H9 (cell line): ENCODE measurements at places on chromosomes 11 and 22. TPM values are rescaled to one million over a fixed set of nuclear protein-coding genes. Genes with fewer than 3 reads are reported as not detected.
A peak's percentile ranks its signal among the peaks of the same experiment; 100 is the strongest.

DNA sequence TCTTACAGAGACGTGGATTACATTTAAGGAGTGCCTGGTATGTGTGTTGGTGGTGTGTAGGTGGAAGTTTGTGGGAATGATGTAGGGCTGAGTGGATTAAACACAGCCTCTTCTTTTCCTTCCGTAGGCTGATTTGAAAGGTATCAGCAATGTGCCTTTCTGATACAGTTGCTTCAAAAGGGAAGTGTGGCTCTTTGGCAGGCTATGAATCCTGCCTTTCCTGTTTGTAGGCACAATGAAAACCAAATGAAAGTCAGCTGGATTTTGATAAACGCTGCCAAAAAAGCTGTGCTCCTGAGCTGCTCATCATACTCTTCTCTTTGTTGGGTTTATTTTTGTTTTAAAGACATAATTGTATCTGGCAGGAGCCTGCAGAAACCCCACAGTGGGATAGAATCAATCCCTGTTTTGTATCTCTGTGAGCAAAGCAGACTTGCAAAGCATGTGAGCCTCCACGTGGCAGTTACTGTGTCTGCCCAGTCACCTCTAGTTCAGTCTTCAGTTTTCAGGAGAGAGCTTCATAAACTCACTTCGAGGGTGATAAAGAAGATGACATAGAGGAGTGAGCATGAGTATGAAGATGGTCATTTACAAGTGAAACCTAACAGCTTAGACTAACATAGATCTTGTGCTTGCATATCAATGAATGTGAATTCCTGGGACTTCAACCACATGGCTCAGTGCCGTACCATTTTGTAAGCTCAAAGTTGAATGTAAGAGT, 655.7 kb upstream of the KIRREL3 start:
- no peak overlapping the region for H3K4me3 ChIP-seq
- H3K27me3 ChIP-seq = no peaks in the 10 kb centered on the region
- no peak overlapping the region for H3K27ac ChIP-seq
- no peaks in the 10 kb centered on the region; the same call in 1 of the 2 replicates for H3K4me1 ChIP-seq
- DNase-seq = no peak

DNA sequence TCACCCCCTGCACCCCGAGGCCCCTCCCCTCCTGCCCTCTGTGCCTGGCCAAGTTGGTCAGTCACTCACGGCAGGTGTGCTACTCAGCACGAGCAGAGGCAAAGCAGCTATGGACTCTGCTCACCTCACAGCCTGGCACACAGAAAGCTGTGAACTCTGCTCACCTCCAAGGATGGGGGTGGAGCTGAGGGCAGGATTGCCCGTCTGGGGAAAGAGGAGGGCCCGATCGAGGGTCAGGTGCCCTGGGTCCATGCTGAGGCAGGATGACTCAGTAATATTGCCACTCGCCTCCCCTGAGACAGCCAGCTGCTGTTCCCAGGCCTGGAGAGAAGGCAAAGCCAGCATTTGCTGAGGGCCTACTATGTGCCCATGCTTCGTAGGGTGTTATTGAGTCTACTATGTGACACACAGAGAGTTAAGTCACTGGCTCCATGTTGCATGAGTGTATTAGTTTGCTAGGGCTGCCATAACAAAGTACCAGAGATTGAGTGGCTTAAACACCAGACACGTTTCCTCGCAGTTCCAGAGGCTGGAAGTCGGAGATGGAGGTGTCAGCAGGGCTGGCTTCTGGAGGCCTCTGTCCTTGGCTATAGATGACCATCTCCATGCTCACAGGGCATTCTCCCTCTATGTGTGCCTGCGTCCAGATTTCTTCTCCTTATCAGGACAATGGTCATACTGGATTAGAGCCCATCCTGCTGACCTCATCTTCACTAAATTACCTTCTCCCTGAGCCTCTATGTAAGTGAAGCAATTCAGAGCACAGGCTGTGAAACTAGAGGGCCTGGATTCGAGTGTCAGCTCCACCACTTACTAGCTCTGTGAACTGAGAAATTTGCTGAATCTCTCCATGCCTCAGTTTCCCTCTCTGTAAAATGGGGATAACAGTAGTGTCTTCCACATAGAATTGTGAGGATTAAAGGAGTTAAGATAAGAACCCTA, 13.2 kb upstream of the TSKU start:
- no peaks in the 10 kb centered on the region for H3K27me3 ChIP-seq
- H3K4me1 ChIP-seq = peaks cover 2% of the 10 kb centered on the region
- H3K36me3 ChIP-seq = peaks cover 8% of the 10 kb centered on the region
- no peak for DNase-seq

- no peak overlapping the region for H3K4me3 ChIP-seq
- no peaks in the 10 kb centered on the region for H3K27me3 ChIP-seq
- no peak overlapping the region for H3K27ac ChIP-seq
- no peaks in the 10 kb centered on the region for H3K4me1 ChIP-seq
- DNase-seq = no peak
Measured at GRCh38 chr22:20566420-20567260, 59.2 kb downstream of the MED15 start.

Gene KCNK4
- total RNA-seq = 0.28 and 0.31 TPM in 2 replicates

GRCh38 chr22:17692841-17693240, 54.3 kb downstream of the BCL2L13 start:
- no peak overlapping the region for H3K27ac ChIP-seq
- no peak overlapping the region for H3K4me3 ChIP-seq
- DNase-seq = no peak
- no peaks in the 10 kb centered on the region for H3K27me3 ChIP-seq
- no peaks in the 10 kb centered on the region for H3K4me1 ChIP-seq

Gene LGALS12
- total RNA-seq = 1.9 and 2.0 TPM in 2 replicates

- H3K4me1 ChIP-seq = no peaks in the 10 kb centered on the region
- no peak overlapping the region for H3K27ac ChIP-seq
- H3K27me3 ChIP-seq = no peaks in the 10 kb centered on the region
- H3K4me3 ChIP-seq = no peak overlapping the region
Measured at GRCh38 chr11:22076271-22076930, 116.5 kb upstream of the ANO5 start.

Gene LRRC10B
- total RNA-seq = 0.31 and 0.39 TPM in 2 replicates

DNA sequence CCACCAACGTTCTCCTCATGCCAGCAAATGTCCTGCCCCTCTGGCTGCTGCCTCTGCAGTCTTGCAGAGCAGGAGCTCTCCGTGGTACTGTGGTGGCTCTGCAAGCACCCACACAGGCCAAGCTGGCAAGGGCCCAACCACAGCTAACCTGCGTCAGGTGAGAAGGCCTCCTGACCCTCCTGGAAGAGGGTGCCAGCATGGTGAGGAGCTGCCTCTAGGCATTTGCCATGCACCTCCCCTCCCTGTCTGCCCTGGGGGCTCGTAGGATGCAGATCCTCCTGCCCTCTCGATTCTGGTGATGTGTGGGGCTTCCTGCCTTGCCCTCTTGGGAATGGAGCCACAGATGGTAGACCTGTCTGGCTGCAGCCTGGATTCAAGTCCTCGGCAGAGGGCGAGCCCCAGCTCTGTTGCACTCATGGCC, 1408.8 kb downstream of the TBC1D22A start:
- H3K27ac ChIP-seq = no peak overlapping the region
- no peaks in the 10 kb centered on the region for H3K27me3 ChIP-seq
- peak; percentile 47 for DNase-seq
- H3K4me3 ChIP-seq = no peak overlapping the region

- no peaks in the 10 kb centered on the region for H3K36me3 ChIP-seq
- no peaks in the 10 kb centered on the region for H3K27me3 ChIP-seq
- DNase-seq = no peak
- no peaks in the 10 kb centered on the region for H3K4me1 ChIP-seq
- no peak overlapping the region for H3K4me3 ChIP-seq
Measured at GRCh38 chr11:89182773-89183518, 5.3 kb downstream of the TYR start.

DNA sequence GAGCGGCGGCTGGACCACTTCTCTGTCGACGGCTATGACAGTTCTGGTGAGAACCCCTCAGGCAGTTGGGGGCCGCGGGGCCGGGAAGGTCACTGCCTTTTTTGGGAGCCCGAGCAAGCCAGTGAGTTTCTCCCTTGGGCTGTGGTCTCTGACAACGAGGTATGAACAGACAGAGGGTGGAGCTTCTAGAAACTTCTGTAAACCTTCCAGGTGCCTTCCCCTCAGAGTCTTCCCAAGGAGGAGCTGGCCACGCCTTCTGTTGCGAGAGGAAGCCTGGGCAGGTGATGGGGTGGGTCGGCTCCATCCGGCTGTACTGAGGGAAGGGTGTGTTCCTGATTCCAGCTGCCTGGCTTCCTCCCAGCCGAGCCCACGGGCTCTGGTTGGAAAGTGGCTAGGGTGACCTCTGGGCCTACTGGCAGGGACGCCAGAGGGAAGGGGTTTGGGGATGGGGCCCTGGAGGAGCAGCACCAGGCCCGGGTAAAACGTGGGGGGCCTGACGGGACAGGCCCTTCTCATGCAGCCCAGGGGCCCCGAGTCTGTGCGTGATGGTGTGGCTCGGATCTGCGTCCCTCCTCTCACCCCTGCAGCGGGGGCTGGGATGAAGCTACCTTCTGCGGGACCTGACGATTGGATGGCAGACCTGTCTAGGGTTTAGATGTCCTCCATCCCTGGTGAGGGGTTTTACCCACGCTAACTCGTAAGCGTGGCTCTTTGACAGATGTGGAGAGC, 110.8 kb downstream of the KCNQ1OT1 start:
- no peak overlapping the region for H3K27ac ChIP-seq
- H3K27me3 ChIP-seq = peaks cover 35% of the 10 kb centered on the region; the same call in 1 of the 2 replicates
- H3K36me3 ChIP-seq = no peaks in the 10 kb centered on the region; the same call in 1 of the 2 replicates
- no peak for DNase-seq
- no peaks in the 10 kb centered on the region for H3K4me1 ChIP-seq

Gene APOL3
- total RNA-seq = 0.13 TPM in 1 of 2 replicates, not detected in the other

DNA sequence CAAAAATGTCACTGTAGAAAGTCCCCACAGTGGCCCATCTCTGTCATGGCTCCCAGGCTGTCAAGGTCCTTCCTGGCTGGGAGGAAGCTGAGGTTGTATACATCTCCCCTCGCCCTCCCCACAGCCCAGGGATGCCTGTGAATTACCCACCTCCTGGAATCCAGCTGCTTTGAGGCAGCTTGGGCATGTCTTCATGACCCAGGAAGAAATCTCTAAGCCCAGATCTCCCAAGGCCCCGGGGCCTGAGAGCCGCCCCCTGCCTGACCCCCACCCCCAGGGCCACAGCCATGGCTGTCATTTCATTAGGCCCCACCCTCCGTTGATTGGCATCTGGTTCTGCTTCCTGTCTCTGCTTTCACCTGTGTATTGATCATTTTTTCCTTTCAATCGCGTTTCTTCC, 207.5 kb downstream of the TBC1D22A start:
- no peaks in the 10 kb centered on the region for H3K27me3 ChIP-seq
- no peak for DNase-seq
- no peak overlapping the region for H3K4me3 ChIP-seq
- H3K36me3 ChIP-seq = no peaks in the 10 kb centered on the region
- no peak overlapping the region for H3K27ac ChIP-seq

DNA sequence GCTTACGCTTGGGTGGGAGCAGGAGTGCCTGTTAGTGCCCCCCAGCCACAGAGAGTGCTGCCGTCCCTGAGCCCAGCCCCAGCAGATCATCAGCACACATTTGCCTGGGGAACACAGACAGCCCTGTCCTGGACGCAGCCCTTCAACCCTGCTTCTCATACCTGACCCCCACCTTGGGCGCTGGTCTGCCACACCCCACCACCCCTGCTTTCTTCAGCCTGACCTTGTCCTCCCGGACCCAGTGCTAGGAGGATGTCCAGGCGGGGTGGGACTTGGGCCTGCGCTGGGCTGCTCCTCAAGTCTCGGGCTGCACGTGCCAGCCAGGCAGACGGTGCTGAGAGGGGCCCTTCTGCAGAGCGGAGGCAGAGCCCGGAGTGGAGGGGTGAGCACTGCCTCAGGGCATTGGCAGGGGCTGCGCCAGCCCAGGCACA, 119.2 kb downstream of the KCNQ1OT1 start:
- no peaks in the 10 kb centered on the region for H3K36me3 ChIP-seq
- H3K4me1 ChIP-seq = no peaks in the 10 kb centered on the region
- H3K4me3 ChIP-seq = no peak overlapping the region

Gene PGA3
- not detected in 2 replicates for total RNA-seq

DNA sequence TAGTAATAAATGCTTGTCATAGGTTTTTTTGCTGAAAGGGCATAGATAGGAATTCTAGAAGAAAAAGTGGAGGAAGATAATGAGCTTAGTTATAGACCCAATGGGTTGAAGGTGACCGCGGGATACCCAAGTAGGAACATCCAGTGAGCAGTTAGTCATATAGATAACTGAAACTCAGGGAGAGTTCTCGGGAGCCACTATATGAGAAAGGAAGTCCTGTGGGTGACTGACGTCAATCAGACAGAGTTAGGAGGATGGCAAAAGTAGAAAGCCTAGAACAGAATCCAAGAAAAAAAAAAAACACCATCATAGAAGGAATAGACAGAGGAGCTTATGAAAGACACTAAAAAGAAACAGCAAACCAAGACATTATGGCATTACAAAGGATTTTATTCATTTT, 1.6 kb upstream of the CNGA4 start:
- no peaks in the 10 kb centered on the region for H3K4me1 ChIP-seq
- no peaks in the 10 kb centered on the region for H3K36me3 ChIP-seq
- no peak for DNase-seq
- no peak overlapping the region for H3K4me3 ChIP-seq
- no peaks in the 10 kb centered on the region for H3K27me3 ChIP-seq

DNA sequence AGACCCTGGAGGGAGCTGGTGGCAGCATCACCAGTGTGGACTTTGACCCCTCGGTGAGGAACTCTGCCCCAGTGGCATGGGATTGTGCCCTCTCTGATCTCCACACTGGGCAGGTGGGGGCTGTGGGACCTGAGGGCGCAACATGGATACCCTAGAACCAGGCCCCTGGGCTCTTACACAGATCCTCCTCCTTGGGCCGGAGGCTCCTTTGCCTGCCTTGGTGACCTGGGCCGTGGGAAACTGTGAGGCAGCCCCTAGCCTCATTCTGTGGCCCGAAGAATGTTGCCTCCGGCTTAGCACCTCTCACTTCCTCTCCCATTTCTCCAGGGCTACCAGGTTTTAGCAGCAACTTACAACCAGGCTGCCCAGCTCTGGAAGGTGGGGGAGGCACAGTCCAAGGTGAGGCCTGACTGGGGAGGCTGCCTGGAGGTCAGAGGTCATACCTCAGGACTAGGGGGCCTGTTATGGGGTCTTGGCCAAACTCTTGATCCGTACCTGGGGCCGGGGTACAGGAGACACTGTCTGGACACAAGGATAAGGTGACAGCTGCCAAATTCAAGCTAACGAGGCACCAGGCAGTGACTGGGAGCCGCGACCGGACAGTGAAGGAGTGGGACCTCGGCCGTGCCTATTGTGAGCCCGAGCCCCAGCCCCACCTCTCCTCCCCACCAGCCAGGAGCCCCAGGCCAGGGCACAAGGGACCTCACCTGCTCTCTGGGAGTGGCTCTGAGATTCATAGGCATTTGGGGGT, 12.2 kb downstream of the ATG16L2 start:
- no peak overlapping the region for H3K27ac ChIP-seq
- no peak for DNase-seq
- H3K4me3 ChIP-seq = no peak overlapping the region
- no peaks in the 10 kb centered on the region for H3K36me3 ChIP-seq
- H3K4me1 ChIP-seq = no peaks in the 10 kb centered on the region
- H3K27me3 ChIP-seq = no peaks in the 10 kb centered on the region

Gene ATP6V1E1
- total RNA-seq = 89.2 and 90.0 TPM in 2 replicates

DNA sequence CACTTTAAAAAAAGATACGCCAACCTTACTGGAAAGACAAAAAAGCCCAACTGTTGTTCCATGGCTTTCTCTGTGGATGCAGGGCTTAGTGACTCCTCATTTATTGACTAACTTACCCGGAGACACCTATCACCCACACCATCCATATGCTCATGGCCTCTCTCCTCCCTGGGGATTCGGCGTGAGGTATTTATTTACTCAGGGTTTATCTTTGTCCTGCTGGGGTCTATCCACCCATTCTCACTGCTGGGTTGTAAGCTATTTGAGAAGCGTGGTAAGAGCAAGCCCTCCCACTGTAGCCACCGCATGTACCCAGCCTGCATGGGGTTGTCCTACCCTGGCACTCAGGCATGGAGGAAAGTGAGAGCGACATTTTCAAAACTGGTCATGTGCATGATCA, 93.6 kb downstream of the NELL1 start:
- no peaks in the 10 kb centered on the region for H3K4me1 ChIP-seq
- H3K27me3 ChIP-seq = no peaks in the 10 kb centered on the region
- no peaks in the 10 kb centered on the region for H3K36me3 ChIP-seq
- no peak overlapping the region for H3K27ac ChIP-seq
- H3K4me3 ChIP-seq = no peak overlapping the region

Gene KLHDC7B
- total RNA-seq = not detected in 2 replicates
